Endothelial cell of umbilical vein (primary cell): ENCODE measurements at places on chromosomes 5 and 9.

GRCh38 chr5:6712142-6712576 is 1.1 kb upstream of the TENT4A start:
- H3K27ac ChIP-seq: peak overlapping the region; percentile 65
- peak overlapping the region; percentile 44 for H3K4me3 ChIP-seq
- peak; percentile 60 for DNase-seq
- no peaks in the 10 kb centered on the region for H3K27me3 ChIP-seq

- DNase-seq: no peak
- peak overlapping the region; percentile 95 for H3K27ac ChIP-seq
- peak overlapping the region; percentile 98 for H3K4me3 ChIP-seq
Measured at GRCh38 chr5:139342423-139342723, 719 bp downstream of the PAIP2 start.

GRCh38 chr5:111857623-111858022 is 100.6 kb upstream of the NREP start:
- no peaks in the 10 kb centered on the region for H3K4me1 ChIP-seq
- no peaks in the 10 kb centered on the region for H3K27me3 ChIP-seq
- H3K36me3 ChIP-seq: no peaks in the 10 kb centered on the region

GRCh38 chr5:112306956-112307355 is 112.1 kb downstream of the EPB41L4A start:
- no peaks in the 10 kb centered on the region for H3K36me3 ChIP-seq
- DNase-seq: no peak
- H3K27me3 ChIP-seq: no peaks in the 10 kb centered on the region

- no peak for DNase-seq
- no peaks in the 10 kb centered on the region for H3K27me3 ChIP-seq
- H3K36me3 ChIP-seq: no peaks in the 10 kb centered on the region
Measured at GRCh38 chr9:27763831-27764230, 190.6 kb upstream of the C9orf72 start.

GRCh38 chr5:178234750-178235587 is 2.4 kb upstream of the PHYKPL start:
- H3K27ac ChIP-seq: no peak overlapping the region
- no peaks in the 10 kb centered on the region for H3K27me3 ChIP-seq
- peaks cover 20% of the 10 kb centered on the region for H3K4me1 ChIP-seq
- peak; percentile 73 for DNase-seq
- H3K36me3 ChIP-seq: no peaks in the 10 kb centered on the region

DNA sequence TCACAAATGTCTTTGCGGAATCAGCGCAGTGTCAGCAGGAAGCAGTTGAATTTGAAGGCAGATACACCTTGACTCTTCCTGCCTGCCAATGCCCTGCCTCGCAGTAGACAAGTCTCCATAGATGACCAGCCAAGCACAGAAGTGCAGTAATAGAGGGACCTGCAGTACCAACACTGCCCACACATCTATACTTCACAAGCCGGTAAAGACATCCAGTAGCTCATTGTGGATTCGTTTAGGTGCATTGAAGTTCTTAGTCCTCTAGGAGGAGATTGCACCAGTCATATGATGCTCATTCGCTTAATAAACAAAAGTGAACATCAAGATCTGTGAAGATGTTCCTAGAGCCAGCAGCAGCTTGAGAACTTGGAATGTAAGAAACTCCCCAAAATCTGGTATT is 7.1 kb upstream of the IFNA2 start:
- DNase-seq: no peak
- no peaks in the 10 kb centered on the region for H3K4me1 ChIP-seq
- H3K4me3 ChIP-seq: no peak overlapping the region
- peaks cover 73% of the 10 kb centered on the region for H3K27me3 ChIP-seq
- no peaks in the 10 kb centered on the region for H3K36me3 ChIP-seq

DNA sequence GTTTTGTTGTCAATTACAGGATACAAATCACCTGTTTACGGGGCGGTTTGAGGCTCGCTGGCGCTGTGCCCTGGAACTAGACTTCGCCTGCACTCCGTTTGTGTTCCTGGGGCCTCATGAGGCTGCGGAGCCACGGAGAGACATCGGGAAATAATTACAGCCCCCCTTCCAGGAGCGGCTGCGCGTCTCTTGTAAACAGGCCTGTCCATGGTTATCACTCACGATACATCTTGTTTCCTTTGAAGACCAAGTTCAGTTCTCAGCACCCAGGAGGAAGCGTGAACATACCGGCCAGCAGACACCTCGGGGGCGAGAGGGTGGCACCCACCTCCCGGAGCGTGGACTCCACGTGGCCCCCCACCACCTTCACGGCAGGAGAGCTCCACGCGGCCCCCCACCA is 297.1 kb upstream of the IRX4 start:
- no peak overlapping the region for H3K4me3 ChIP-seq
- H3K4me1 ChIP-seq: no peaks in the 10 kb centered on the region
- H3K27ac ChIP-seq: no peak overlapping the region
- no peak for DNase-seq

DNA sequence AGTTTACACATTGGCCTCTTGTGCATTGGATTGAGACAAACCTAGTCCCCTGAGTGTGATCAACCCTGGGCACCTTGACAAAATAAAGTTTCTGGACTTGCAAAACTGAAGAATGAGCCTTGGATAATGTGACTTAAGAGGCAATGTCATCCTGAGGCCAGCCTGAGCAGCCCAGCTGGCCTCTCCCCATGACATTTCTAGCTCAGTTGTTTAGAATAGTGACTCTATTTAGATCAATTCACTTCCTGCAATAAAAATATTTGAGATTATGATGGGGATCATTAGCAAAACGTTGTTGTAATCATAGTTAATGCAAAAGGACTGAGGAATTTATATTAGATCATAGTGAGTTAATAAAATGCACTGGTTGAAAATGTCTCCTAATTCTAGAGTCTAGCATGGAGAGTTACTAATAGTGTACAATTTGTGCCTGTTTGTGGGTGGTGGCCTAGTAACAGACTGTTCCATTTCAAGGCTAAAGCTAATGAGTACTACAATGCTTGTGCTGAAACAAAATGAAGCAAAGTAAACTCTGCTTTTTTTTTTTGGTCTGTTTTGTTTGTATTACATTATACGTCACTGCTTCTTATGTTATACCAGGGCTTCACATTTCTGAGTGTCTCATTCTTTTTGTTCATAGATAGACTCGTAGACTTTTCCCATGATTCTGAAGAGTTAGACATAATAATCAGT is 10.9 kb upstream of the RHOBTB3 start:
- H3K4me1 ChIP-seq: peaks cover 23% of the 10 kb centered on the region
- DNase-seq: no peak
- H3K27ac ChIP-seq: no peak overlapping the region
- no peaks in the 10 kb centered on the region for H3K36me3 ChIP-seq
- no peaks in the 10 kb centered on the region for H3K27me3 ChIP-seq

DNA sequence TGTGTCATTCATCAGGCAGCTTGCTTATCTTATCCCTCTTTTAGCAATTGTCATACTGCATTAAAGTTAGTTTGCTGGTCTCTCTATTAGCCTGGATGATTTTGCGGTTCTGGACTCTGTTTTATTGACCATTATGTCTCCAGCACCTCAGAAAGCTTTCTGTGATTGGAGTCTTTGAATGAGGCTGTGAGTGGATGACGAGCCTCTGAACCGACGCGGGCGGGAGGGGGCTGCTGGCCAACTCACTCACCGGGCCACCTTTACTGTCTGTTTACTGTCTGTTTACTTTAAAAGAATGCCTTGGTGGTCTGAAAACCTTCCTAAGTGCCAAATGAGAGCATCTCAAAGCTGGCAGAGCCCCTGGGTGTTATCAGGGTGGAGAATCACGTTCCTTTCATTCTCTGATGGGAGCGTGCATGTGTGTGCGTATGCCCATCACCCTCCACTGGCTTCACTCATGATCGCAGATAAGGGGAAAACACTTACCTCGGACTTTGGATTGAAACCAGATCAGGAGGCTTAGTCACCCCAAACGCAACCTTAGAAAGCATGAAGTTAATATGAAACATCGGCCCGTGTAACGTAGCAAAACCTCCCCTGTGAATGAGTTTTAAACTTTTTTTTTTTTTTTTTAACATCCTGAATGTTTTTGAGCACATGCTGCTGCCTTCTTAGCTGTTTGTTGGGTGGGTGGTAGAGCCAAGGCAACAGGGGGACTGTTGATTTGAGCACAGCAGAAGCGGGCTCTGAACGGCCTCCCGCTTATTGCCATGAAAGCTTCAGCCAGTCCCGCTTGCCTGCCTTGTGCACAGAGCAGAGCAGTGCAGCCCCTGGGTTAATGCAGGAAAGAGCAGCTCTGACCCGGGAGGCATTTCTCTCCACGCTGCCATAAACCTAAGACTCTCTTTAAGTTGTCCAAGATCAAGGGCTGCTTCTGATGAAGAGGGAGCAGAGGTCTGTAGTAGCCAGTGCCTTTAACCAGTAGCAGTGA is 173.6 kb downstream of the GADD45G start:
- no peak overlapping the region for H3K27ac ChIP-seq
- H3K36me3 ChIP-seq: no peaks in the 10 kb centered on the region
- H3K4me3 ChIP-seq: no peak overlapping the region
- no peak for DNase-seq
- H3K4me1 ChIP-seq: no peaks in the 10 kb centered on the region

DNA sequence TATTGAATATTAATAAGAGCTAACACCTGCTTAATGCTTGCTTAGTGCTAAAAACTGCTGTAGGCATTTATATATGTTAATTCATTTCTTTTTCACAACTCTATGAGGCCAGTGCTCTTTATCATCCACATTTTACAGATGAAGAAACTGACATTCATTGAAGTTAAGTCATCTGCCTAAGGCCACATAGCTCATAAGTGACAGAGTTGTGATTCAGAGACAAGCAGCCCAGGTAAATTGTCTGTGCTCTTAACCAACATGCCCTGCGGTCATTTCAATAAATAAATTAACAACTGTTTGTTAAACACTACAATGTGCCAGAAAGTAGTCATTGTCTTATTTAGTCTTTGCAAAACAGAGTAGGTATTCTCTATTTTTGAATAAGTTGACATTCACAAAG is 1354.4 kb upstream of the C9orf72 start:
- H3K27me3 ChIP-seq: no peaks in the 10 kb centered on the region
- H3K4me3 ChIP-seq: no peak overlapping the region
- no peaks in the 10 kb centered on the region for H3K36me3 ChIP-seq
- no peak overlapping the region for H3K27ac ChIP-seq

DNA sequence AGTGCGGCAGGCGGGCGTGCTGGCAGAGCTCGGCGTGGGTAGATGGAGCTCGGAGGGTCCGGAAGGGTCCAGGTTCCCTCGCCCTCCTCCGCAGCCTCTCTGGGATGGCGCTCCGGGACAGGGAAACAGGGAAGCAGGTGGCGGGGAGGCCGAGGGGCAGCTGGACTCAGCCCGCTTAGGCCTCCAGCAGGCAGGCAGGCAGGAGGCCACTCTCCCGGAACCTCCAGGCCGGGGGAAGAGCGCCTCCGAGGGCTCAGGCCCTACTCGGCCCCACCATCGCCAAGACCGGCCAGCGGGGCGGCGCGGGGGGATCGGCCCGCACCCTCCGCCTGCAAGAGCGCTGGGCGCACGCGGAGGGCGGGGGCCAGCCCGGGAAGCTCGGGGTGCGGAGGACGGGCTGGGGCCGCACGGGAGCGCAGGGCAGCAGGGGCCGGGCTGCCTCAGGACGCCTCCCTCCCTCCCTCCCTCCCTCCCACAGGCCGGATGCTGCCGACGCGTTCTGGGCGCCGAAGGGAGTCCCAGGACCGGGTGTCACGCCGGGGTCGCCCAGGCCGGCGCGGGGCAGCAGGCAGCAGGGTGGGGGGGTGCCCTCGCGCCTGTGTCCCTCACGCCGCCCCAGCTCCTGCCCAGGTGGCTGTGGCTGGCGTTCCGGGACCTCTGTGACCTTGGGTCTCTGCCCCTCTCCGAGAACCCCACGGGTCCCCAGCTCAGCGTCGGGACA is 977 bp downstream of the MGAT4B start:
- peaks cover 12% of the 10 kb centered on the region for H3K36me3 ChIP-seq
- H3K4me1 ChIP-seq: peaks cover 23% of the 10 kb centered on the region
- DNase-seq: peak; percentile 46
- H3K27ac ChIP-seq: peak overlapping the region; percentile 67

GRCh38 chr5:139684881-139685749 is 37.0 kb downstream of the CXXC5 start:
- no peak overlapping the region for H3K27ac ChIP-seq
- DNase-seq: no peak
- H3K36me3 ChIP-seq: no peaks in the 10 kb centered on the region

GRCh38 chr5:15700373-15700772 is 200.4 kb downstream of the FBXL7 start:
- peaks cover 1% of the 10 kb centered on the region for H3K4me1 ChIP-seq
- DNase-seq: no peak
- no peaks in the 10 kb centered on the region for H3K36me3 ChIP-seq
- no peaks in the 10 kb centered on the region for H3K27me3 ChIP-seq
- no peak overlapping the region for H3K27ac ChIP-seq
- H3K4me3 ChIP-seq: no peak overlapping the region
